ENCODE measurements at places on chromosomes 11 and 22.
A peak's percentile ranks its signal among the peaks of the same experiment; 100 is the strongest.

DNA sequence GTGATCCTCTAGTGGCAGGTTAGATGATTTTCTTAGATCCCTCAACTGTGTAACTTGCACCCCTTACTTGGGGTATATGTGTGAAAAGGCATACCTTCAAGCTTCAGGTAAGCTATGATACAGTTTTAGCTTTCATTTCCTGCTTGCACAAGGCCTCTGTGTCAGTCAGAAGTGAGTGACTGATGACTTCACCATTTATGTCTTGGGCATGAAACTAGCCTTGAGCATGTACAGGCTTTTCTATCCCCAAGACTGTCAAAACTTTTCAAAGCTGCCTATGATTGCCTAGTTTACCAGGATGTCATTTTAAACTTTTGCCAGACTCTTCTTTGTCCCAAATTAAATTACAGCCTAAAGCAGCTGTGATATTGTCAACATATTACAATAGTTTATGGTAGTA, 286.1 kb upstream of the CNTN5 start:
- no peak for DNase-seq

GRCh38 chr11:111916768-111917167, 1.9 kb upstream of the C11orf52 start:
- no peak for DNase-seq

DNA sequence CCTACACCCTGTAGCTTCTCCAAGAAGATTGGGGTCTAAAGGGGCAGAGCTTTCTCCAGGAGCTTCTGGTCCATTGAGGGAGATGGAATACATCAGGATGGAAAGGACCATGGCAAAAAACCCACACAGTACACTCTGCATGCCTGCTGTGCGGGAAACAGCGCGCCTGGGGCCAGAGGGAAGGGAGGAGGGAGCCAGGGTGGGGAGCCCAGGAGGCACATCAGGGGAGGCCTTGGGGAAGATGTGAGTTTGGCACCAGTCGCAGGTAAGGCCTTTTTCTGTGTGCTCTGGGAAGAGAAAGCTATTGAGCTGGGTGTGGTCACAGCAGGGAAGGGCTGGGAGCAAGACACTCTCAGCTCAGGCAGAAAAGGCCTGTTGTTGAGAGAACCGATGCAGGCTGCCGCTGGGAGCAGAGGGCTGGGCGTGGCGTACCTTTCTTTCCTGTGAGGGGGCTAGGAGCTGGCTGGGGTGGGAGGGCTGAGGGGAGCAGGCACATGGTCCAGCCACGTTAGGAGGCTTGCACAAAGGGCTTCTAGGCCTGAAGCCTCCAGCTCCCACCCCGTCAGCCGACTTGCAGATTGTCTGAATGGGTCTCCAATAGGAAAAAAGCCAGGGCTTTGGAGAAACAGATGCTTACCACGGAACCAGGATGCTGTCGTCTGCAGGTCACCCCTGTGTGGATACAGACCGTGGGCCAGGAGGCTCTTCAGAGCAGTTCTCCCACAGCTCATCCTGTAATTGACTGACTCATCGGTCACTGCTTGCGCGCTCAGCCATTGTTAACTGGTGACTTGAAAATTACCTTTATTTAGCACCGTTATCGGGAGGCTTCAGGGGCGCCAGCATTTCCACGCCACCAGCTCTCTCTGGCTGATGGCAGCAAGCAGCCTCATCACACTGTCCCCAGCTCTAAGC, 237.3 kb downstream of the ST3GAL4 start:
- no peak for DNase-seq

GRCh38 chr11:20518323-20518834, 81.0 kb upstream of the SLC6A5 start:
- no peak for DNase-seq

- DNase-seq: no peak
These were observed 1.6 kb downstream of the CECR2 start for GRCh38 chr22:17370766-17371432.

DNA sequence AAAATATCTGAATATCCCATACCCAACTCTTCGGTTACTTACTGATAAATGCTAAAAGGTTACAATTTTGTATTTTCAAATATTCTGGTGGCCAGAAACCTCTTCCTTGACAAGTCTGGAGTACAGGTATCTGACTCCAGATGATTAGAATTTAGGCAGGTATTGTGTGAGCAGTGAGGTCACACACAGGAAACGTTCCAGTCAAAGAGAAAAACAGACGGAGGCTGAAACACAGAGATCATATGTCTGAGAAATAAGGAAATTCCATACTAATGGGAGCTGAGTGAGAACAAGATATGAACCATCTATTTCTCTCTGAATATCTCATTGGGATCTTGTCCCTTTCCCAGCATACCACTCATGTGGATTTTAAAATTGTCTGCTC, 89.4 kb upstream of the IGLL5 start:
- DNase-seq: no peak

DNA sequence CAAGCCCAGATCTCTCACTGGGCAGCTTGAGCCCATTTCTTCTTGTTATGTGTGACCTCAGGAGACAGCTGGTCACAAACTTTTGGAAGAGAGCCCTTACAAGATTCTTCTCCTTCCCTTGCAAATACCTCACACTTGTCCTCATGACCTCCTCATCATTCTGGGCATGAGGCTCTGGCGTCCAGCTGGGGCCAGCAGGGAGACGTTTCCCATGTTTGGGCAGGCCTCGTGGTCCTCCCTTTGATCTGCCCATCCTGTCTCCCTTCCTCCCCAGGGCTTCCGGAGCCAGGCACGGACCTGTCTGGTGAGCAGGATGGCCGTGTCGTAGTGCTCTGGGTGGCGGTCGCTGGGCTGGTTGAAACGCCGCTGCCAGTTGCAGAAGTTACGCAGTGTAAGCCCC, 9.7 kb downstream of the ADAMTS8 start:
- DNase-seq: no peak

GRCh38 chr11:102225689-102226568, 91.4 kb upstream of the BIRC3 start:
- no peak for DNase-seq

DNA sequence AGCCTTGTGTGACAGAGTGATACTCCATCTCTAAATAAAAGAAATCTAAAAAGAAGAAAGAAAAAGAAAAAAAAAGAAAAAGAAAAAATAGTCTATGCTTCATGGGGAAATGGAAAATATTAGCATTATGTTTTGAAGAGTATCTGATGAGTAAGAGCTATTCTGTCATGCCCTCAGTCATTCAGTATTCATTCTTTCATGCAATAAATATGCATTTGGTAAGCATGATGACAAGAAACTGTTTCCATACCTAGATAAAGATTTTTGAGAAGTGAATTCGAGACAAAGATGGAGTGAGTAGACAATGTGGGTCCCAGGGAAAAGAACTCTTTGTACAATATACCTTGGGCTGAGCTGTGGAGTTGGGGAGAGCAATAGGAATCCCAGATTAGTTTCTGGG, 6.2 kb upstream of the IFTAP start:
- no peak for DNase-seq

- DNase-seq: no peak
These were observed 32.1 kb upstream of the PRODH start for GRCh38 chr22:18968011-18968749.

DNA sequence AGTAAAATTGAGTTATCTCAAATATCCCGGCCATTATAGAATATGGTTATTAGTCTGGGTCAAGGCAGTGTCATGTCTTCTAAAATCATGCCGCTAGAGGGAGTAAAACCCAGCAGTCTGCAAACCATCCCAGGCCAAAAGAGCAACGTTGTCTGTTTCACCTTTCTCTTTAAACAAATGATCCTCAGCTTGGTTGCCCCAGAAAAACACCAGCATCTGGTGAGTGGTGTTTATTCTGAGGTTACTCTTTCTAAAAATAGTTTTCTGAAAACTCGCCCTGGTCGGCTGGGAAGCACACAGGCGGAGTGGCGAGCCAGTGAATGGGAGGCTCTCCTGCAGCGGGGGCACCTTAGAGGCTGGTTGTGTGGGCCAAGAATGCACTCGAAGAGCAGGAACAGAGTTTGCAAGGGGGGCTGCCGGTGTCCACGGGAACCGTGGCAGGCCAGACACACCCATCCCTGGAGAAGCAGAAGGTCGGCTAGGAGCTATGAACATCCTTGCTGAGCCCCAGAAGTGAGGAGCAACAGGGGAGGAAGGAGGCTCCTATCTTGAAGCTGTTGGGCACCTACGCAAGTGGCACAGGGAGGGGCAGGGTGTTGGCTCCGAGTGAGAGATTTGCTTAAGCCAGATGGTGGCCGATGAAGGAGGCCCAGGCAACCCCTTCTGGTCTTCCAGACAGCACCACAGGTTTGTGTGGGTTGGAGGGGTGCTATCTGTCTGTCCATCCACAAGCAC, 297.1 kb downstream of the ETS1 start:
- DNase-seq: peak; percentile 78

DNA sequence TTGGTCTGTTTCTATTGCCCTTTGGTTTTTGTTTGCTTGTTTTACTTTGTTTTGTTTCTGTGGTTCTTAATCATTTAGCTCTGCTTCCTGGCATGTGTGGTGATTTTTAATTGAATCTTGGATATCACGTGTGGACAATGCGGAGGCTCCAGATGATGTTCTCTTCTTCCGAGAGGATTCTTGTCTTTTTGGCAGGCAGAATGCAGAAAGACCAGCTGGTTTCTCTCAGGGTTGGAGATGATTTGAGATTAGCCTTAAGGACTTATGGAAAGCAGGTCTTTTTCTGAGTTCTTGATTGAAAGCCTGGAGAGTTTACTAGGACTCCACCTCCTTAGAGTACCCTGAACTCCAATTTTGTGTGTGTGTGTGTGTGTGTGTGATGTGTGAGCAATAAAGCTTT, 21.0 kb upstream of the ANO1 start:
- no peak for DNase-seq

DNA sequence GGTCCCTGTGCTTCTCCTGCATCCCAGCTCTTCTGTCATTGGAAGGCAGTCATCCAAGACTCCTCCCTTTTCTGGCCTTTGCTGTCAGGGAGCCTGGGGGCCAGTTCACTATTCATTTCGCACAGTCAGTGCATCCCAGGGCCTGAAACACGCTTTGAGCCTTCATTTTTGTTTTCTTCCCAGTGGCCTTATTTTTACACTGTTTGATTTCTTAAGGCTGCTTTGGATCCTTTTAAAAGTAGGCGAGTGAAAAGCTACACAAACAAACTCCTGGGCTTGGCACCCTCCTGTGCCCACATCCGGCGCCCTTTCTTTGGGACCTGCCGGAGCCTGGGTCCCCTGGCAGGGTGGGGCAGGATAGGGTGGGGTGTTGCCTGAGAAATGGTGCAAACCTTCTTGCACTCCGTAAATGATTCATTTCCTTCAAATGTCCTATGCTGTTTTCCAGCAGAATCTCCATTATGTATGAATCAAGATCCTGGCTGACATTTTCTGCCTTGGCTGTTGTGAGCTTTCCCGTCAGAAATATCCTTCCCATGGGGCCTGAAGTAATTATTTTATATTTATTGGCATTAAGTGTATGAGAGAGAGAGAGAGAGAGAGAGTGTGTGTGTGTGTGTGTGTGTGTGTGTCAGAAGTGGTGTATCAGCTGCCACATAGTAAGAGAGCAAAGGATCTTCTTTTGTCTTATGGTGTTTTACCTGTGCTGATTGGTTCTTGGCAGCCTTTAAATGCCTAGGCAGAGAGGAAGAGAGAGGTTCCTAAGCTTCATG, 45.6 kb downstream of the BCR start:
- no peak for DNase-seq

DNA sequence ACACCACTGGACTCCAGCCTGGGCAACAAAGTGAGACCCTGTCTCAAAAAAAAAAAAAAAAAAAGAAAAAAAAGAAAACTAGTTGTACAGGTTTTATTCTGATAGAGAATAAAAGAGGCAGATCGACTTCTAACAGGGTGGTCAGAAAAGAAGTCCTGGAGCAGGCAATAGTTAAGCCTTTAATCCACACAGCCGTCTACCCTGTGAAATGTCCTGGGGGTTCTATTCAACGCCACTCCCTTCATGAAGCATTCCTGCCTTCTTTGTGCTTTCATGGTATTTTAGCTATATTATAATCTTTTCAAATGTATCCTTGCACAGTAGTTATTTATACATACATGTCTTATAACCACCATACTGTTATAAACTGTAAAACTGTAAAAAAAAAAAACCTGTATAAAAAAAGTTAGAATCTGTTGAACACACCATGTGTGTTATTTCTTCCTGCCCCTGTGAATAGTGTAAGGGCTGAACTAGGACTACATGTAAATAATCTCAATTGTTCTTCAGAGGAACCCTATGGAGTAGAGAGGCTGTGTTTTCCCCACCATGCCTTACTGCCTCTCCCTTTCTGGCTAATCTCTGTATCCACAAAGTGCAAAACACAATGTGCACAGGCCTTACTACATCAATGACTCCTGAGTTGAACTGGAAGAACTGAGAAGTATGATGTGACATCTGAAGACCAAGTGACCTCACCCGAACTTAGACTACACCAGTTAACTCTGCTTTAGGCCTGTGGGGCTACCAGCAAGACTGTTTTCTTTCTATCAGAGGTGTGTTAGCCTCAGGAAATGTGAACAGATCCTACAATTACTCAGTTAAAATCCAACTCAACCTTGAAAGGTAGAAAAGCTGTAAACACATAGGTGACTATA, 25.3 kb downstream of the PRCP start:
- no peak for DNase-seq

DNA sequence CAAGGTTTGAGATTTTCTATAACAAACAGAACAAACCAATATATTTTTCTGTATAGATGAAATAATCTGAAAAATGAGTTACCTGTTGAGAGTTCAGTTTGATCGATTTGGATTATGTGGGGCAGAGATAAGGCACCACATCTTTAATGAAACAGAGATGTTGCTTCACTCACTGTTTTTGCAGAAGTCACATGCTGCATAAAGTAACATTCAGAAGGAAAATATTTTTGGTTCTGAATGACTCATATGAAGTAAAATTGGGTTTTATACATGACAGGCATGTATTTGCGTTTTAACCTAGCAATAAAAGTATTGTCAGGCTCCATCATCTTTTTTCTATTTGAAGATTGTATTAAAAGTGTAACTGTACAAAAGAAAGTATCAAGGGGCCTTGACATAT, 77.8 kb downstream of the BBOX1 start:
- no peak for DNase-seq

DNA sequence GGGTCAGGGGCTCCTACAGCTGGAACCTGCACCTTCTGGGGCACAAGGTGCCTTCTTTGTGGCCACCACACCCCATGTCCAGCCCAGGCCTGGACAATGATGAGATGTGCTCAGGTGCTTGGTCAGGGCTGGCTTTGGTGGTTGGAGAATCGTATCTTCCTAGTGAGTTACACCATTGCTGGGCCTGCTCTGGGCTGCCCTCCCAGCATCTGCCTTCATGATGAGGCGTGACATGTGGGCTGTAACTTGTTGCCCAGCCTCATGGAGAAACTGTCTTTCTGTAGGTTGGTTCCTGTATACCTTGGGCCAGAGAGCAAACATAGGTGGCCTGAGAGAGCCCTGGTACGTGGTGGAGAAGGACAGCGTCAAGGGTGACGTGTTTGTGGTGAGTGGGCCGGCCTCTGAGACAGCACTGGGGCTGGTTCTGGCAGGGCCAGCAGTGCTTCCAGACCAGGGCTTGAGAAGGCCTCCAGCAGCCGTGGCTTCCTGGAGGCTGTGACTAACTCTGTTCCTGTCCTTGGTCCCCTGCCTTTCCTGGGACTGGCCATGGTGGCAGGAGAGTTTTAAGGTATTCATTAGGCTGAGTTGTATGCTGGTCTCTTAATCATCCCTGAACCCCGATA, 18.1 kb downstream of the TRMU start:
- no peak for DNase-seq

- DNase-seq: peak; percentile 51
These were observed 804 bp downstream of the APIP start for GRCh38 chr11:34915136-34916014.

GRCh38 chr11:27518518-27518917, 11.9 kb upstream of the LIN7C start:
- DNase-seq: no peak
